ENCODE measurements at places on chromosomes 3 and 15. TPM values are rescaled to one million over a fixed set of nuclear protein-coding genes. Genes with fewer than 3 reads are reported as not detected.

- no peak for DNase-seq
Observed at GRCh38 chr3:89402051-89402450, 294.6 kb downstream of the EPHA3 start.

GRCh38 chr15:62291262-62291661 is 126.2 kb upstream of the C2CD4B start:
- no peak for DNase-seq

DNA sequence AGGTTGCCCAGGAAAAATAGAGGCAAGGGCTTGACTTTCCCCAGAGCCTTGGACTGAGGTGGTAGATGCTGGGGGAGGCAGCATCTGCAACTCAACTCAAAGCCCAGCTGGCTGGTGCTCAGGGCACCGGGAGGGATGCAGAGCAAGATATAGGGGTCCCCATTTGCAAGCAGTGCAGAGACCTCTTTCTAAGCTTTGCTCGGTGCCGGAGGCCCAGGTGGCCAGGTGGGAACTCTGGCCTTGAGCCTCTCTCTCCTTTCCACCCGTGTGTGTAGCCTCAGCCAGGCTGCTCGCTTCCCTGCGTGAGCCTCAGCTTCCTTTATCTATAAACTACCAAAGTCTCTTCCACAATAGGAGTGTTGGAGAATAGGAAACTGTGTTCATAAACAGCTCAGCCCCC is 36.5 kb downstream of the SLC6A6 start:
- DNase-seq, result no peak

DNA sequence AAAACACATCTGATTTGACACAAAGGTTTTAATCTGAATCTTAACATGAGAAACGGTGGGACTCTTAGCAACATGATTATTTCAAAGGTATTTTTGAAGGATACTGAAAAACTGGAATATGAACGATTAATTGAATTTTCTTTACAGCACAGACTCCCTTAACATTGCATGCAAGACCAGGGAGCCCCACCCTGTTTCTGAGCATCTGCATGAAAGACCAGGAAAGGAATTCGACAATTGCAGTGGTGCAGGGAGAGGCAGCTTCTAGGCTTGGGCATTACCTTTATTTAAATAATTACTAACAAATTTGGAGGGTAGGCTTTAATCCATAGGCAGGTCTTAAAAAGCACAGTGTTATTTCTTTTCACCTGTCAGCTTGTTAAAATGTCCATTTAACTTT is 240.6 kb upstream of the TOPAZ1 start:
- no peak for DNase-seq

- DNase-seq, result no peak
Observed at GRCh38 chr3:81744366-81744765, 17.1 kb downstream of the GBE1 start.

DNA sequence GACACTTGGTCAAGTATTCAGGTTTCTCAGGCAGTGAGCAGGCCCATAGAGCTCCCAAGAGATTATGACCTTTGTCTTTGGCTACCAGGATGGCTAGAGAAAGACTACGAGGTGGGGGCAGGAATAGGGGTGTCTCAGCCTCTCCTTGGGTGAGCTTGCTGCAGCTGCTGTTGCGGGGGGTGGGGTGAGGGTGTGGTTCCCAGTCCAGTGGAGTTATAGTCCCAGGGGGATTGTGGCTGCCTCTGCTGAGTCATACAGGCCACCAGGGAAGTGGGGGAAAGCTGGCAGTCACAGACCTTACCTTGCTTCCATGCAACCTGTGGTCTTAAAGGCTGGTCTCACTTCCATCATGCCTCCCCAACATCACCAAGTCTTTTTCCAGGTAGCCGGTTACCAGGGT is 31.7 kb downstream of the ATP2C1 start:
- DNase-seq, result no peak

GRCh38 chr15:29403772-29404171 is 134.2 kb upstream of the NSMCE3 start:
- DNase-seq, result no peak

GRCh38 chr3:24067483-24067882 is 122.4 kb downstream of the NR1D2 start:
- DNase-seq, result no peak

DNA sequence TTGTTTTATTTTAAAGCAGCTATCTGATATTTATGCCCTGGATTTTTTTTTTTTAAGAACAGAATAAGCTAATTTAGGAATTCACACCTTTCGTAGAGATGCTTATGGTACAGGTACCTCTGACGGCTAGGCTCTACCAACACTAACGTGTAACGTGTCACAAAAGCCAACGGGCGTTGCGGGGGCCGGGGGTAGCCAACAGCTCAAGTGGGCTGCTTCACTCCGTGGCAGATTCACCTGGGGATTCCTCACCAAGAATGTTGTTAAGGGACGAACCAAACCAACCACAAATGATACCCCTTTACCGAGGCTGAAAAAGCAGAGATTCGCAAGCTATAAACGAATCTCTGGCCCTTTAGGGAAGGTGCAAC is 1.0 kb downstream of the TMCC1 start:
- no peak for DNase-seq

DNA sequence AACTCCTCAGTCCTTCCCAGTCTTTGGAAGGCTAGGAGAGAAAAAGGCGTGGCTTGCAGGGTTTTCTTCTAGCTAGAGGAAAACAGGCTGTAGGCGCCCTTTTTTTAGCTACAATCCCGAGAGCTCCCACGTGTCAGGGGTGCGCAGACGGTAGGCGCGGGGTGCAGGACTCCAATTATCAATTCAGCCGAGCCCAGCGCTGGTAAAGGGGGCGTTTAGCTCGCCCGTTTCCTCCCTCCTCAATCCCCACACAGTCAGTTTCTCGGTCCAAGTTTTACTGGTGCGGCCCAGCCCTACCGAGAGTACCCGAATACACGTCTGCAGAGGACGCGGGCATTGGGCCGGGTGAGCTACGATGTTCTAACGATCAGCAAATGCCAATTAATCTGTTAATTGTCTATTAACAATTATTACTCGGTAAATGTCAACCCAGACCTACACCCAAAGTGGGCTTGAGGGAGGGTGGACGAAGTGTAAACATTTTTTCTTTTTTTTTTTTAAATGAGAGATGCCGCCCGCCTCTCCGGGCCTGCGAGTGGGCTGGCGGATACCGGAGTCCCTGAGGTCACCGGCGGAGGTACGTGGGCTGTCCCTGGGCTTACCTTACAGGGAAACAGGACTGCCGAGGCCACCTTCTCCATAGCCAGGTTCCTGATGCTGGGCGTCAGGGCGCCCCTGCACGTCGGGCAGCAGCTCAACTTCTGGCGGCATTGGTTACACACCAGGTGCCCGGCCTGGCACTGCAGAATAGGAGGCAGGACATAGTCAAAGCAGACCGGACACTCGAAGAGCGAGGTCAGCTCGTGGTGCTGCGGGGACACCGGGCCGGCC is 923 bp downstream of the SIAH2 start:
- no peak for DNase-seq

GRCh38 chr3:4613366-4613765 is 120.2 kb downstream of the ITPR1 start:
- DNase-seq, result no peak

DNA sequence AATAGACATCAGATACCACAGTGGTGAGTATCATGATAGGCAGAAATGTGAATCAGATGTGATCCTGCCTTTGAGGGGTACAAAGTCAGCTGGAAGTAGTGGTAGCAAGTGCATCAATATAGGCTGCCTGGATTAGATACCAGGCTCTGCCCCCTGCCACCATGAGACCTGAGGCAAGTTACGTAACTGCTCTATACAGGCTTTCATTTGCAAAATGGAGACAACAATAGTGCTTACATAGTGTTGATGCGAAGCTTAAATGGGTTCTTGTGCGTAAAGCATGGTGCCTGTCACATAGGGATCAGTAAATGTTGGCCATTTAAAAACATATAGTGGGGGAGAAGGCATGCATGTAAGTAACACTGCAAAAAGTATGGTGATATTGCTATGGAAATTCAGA is 158.0 kb downstream of the RYR3 start:
- DNase-seq, result no peak

- DNase-seq, result no peak
Observed at GRCh38 chr15:67224889-67225288, 29.6 kb downstream of the AAGAB start.

DNA sequence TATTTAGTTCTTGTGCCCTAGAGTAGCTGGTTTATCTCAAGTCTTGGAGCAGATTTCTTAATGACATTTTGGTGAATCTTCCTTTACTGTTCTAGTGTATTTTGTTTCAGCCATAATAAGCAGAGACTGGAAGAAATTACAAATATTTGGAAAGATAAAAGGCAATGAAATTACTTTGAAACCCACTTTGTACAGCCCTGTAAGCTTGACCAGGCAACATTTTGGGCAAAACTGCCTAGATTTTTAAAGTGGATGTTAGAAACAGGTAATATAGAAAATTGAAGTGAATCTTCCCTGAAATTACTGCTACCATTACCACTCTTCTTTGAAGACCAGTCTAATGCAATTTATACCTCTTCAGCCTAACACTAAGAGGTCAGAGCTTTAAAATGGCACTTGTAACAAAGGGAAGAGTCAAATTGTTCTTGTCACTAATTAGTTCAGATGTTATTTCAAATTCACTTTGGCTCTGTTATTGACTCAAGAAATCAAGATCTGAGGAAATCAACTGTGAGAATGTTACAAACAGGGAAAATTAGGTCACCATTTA is 589.4 kb downstream of the NLGN1 start:
- no peak for DNase-seq

Gene TWF2
- total RNA-seq, result 89.7 TPM

Gene SLC28A2
- total RNA-seq, result not detected

Gene FGF7
- total RNA-seq, result not detected

Gene TGM4
- not detected for total RNA-seq

Gene GOLGA6L10
- 0.71 TPM for total RNA-seq
